AG08395 (cell line): ENCODE measurements at places on chromosomes 12 and 14.

GRCh38 chr14:105150026-105150367 is 18.6 kb downstream of the JAG2 start:
- DNase-seq = no peak

- no peak for DNase-seq
Observed at GRCh38 chr14:76376409-76376877, 506 bp downstream of the ESRRB start.

GRCh38 chr12:48688836-48689235 is 6.8 kb upstream of the KANSL2 start:
- no peak for DNase-seq

DNA sequence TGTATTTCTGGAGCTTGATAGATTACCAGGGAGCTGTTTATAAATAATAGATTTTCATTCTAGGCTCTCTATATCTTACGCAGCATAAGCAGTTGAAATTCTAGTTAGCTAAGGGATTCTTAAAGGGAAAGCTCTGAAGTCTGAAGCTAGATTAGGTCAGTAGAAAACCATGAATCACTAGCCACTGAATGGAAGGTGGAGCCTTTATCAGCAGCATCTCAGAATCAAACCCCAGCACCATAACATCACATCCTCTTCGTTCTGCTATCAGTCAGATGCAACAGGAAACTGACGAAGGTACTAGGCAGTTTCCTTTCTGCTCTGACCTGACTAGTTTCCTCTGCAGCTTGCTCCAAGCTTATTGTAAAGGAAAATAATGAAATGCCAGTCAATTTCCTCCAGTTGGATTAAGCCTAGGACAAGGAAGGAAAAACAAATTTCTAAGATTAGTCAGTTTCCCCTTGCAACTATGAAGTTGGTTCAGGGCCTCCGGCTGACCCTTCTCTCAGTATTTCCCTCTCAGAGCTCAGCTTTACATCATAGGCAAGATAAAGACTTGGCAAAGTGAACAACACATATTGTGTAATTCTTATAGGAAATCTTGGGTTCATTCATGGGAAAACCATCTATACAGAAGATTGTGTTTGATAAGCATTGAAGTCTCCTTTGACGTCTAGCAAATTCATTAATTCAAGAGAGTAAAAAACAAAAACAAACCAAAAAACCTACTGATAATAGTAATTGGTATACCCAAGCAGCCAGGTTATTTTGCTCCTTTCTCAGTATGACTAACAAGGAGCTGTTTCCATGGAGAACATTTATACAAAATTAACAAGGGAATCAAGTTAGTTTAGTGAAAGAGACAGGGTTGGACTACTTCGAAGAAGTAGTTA is 43.4 kb upstream of the CFAP54 start:
- peak; percentile 72 for DNase-seq

DNA sequence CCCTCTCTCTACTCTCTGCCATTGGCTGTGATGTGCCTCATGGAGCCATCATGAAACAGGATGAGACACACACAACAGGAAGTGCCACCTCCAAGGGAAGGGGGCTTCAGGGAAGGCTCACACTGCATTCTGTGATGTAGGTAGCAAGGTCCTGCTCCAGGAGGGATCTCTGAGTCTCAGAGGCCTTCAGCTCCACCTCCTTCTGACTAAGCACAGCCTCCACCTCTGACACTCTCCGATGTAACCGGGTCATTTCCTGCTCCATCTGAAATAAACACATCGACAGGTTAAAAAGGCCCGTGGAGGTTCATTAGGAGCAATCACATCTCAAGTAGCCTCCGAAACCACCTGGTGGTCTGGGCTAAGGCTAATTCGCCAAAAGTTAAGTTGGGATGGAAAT is 93.3 kb downstream of the CIT start:
- DNase-seq = no peak

DNA sequence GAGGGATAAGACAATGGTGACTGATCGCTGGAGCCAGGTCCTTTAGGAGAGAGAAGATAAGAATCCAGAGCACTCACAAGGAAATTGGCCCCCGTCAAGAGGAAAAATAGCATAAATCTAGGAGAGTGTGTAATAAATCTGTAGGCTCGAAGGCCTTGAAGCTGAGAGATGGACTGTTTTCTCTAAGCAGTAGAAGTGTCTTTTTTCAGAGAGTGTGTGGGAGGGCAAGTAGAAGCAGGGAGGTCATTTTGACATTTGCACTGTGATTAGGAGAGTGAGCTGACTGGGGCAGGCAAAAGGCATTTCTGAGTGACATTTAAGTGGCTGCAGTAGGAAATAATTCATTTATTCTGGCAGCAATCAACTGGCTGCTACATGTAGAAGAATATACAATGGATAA is 78.0 kb upstream of the DDHD1 start:
- no peak for DNase-seq

GRCh38 chr14:97058074-97058467 is 260.9 kb downstream of the VRK1 start:
- no peak for DNase-seq

DNA sequence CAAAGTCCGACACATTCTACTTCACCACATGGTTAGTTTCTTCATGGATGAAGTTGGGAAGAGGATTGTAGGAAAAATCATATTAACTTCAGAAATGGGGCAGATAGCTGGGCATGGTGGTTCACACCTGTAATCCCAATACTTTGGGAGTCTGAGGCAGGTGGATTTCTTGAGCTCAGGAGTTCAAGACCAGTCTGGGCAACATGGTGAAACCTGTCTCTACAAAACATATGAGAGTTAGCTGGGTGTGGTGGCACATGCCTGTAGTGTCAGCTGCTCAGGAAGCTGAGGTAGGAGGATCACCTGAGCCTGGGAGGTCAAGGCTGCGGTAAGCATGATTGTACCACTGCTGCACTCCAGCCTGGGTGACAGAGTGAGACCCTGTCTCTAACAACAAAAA is 49.5 kb upstream of the PCED1B start:
- DNase-seq = no peak

GRCh38 chr12:129530984-129531383 is 372.8 kb downstream of the TMEM132D start:
- DNase-seq = no peak

GRCh38 chr12:106288494-106289195 is 13.9 kb upstream of the TCP11L2 start:
- peak; percentile 82 for DNase-seq

DNA sequence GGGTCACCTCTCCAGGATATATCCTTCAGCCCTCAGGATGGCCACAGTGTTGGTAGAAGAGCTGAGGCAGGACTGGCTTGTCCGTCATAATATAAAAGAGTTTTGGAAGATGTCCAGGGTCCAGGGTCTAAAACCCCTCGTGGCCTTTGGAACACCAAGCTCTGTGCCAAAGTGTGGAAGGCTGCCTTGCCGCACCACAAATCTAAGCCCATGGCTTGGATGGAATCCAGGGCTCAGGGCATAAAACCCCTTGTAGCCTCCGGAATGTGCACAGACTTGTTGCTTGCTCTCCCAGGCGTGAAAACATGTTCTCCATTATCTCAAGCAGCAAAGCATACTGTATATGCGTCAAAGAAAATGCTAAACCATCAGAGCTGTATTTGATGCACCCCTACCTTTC is 46.7 kb downstream of the TNFAIP2 start:
- no peak for DNase-seq

DNA sequence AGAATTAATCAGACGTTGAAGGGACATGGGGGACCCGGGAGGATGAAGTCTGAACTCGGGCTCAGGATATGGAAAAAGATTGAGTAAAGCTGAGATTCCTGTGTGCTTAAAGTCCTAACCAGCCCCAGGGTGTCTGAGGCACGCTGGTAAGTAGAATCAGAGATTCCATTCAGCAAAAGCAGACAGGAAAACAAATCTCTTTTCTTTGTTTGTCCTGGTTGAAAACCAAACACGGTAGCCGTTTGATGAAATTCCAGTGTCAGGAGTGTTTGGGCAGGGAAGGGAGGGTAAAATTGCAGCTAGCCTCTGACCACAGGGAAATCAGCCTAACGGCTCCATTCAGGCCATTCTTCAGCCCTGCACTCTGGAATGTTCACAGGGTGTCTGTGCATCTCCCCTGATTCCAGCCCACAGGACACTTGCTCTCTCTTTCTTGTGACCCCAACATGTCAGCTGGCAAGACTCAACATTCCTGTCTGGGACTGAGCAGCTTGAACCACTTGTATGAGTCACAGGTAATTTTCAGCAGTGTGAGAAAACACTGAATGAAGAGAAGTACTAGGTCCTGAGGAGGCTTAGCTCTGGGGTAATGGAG is 31.0 kb downstream of the NINJ2 start:
- DNase-seq = peak; percentile 86

DNA sequence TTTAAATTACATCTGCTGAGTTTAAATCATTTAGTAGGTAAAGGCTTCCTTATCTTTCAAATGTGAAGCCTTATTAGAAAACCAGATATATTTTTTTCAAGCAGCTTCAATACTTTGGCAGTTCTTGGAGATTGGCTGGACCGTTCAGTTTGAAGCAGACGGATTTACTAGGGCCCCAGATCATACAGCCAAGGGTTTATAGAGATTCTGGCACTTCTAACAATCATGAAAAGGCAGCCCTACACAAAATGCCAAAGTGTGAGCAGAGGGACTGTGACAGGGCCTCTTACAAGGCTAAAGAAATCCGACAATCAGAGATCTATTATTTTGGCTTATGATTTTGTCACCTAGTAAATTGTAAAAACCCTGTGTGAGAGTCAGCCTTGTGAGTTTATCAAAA is 162.8 kb upstream of the SLC38A2 start:
- DNase-seq = no peak

GRCh38 chr12:111322336-111323250 is 46.3 kb downstream of the PHETA1 start:
- peak; percentile 65 for DNase-seq

GRCh38 chr12:121038861-121039668 is at the start of gene OASL:
Gene OASL, minus strand, starts transcription at chr12:121039246. Its CDS starts 275 bp downstream, at chr12:121038971.
- DNase-seq = peak; percentile 62

DNA sequence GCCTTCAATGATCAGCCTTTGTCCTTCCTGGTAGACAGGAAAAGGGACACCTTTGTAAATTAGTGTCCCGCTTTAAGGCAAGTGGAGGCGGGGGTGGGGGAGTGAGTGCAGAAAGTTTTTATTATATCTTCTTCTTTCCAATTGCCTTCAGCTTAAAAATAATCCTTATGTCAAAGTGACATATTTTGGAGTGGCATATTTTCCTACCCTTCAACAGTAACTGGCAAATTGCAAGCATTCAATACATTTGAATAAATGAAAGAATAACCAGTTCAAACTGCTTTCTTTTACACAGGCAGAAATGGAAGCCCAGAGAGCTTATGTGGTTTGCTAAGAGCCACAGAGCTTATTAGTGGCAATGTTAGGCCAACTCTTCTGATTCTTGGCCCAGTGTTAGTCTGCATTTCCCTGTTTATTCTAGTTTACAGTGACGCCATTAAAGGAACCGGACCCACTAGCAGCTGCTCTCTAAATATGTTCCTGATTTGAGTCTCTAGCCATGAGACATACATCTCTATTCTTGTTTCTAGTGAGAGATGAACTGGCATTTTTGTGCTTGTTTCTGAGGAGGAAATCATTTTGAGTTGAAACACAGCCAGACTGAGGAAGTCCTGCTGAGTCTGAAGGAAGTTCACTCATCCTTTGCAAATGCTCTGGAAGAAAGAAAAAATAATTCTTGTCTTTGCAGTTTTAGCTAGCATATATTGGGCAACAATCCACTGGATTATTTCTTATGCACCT is 468.7 kb downstream of the NOVA1 start:
- DNase-seq = no peak
